ENCODE measurements at places on chromosomes 3 and 15. TPM values are rescaled to one million over a fixed set of nuclear protein-coding genes. Genes with fewer than 3 reads are reported as not detected.

DNA sequence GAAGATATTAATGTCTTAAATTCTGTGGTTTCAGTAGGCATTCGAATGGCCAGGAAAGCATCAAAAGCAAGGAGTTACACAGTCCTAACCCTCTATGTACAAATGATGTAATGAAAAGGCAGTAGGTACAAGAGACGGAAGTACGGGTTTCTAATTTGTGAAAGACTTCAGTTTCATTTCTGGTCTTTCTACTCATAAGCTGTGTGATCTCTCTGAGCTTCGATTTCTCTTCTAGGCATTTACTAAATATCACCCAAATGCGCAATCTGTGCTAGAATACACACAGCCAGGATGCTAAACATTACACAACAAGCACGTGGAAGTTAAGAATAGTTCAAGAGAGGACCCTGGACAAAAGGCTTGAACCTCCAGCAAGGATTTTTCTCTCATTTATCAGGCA lies 17.9 kb upstream of the STIMATE start:
- no peak for DNase-seq

DNA sequence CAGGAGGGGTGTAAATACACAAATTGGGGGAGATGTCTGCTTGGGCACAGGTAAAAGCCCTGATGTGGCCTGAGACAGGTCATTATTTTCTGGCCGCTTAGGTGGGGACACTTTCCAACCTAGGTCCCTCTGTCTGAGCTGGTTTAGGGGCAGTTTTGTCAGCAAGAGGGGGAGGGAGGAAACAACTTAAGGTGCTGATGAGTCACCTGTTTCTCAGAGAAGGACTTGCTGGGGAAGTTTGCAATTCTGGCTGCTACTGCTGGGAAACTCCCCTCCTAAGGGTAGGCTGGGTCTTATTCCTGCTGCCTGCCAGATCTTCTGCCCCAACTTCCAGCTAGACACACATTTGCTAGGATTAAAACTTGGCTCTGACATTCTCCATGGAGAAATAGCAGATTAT lies 4.8 kb upstream of the RHOV start:
- peak; percentile 64 for DNase-seq

- peak; percentile 78 for DNase-seq
Measured at GRCh38 chr3:192802957-192803899, 75.9 kb upstream of the FGF12 start.

- DNase-seq: peak; percentile 86
Measured at GRCh38 chr3:156614642-156615511, 59.5 kb upstream of the TIPARP start.

DNA sequence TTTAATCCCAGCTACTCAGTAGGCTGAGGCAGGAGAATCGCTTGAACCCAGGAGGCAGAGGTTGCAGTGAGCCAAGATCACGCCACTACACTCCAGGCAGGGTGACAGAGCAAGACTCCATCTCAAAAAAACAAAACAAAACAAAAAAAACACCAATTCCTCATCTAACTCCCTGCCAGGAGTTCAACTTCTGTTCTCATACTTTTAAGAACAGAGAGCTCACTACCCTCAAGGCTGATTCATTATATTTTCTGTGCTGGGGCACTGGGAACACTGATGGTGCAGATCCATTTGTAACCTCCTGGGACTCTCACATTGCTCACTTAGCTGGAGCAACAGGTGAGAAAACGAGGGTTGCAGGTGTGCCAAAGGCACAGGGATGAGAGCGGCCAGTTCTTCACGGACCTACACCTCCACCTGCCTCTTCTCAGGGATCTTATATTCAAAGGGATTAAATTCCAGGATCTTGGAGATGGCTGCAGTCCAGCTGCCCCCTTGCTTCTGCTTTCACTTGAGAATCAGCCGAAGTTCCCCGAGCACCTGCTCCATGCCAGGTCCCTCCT lies 12.3 kb upstream of the CSK start:
- DNase-seq: no peak

DNA sequence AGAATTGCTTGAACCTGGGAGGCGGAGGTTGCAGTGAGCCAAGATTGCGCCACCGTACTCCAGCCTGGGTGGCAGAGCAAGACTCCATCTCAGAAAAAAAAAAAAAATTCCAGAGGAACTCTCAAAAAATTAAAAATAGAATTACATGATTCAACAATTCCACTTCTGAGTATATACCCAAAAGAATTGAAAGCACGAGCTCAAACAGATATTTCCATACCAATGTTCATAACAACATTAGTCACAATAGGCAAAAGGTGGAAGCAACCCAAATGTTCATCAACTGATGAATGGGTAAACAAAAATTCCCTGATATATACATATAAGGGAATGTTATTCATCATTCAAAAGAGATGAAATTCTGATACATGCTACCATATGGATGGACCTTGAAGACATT lies 16.9 kb upstream of the MORF4L1 start:
- DNase-seq: peak; percentile 66

GRCh38 chr15:78207641-78208340 lies 26.6 kb downstream of the ACSBG1 start:
- no peak for DNase-seq

DNA sequence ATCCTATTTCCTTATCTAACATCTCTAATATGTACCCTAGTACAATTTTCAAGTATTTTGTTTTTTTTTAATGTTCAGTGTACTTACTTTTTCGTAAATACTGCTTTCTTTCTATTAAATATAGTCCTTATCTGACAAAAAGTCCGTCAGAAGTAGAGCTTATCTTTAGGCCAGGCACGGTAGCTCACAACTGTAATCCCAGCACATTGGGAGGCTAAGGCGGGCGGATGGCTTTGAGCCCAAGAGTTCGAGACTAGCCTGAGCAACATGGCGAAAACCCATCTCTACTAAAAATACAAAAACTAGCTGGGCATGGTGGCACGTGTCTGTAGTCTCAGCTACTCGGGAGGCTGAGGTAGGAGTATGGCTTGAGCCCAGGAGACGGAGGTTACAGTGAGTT lies 41.1 kb downstream of the USP3 start:
- DNase-seq: no peak

DNA sequence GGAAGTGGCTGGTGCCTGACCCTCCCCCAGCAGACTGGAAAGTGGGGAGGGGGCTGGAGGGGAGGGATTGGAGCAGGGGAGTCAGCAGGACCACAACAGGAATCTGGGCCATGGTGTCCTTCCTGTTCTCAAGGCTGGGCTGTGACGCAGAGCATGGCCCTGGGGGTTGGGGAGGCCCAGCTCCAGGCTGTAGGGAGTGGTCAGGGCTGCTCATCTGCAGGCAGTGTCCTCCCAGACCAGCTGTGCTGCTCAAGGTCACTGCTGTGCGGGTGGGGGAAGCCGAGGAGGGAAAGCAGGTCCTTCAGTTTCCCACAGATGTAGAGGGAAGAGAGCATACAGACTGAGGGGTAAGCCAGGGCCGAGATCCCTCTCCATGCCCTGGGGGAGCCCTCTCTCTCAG lies 40.7 kb downstream of the CYP11A1 start:
- no peak for DNase-seq

DNA sequence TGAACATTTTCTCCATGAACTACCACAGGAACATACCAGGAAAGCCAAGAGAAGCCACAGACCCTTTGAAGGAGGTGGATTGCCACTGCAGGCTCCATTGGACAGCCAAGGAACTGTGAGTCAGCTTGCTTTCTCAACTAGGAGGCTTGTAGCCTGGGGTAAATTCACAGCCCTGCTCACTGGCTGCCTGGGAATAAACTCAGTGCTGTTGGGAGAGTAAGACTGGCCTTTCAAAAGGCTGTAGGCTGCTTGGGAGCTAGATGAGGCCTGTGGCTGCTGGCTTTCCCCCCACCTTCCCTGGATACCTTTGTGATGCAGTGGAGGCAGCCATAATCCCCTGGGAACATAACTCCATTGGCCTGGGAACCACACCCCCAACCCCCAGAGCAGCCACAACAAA lies 223.5 kb upstream of the RBMS3 start:
- peak; percentile 84 for DNase-seq

DNA sequence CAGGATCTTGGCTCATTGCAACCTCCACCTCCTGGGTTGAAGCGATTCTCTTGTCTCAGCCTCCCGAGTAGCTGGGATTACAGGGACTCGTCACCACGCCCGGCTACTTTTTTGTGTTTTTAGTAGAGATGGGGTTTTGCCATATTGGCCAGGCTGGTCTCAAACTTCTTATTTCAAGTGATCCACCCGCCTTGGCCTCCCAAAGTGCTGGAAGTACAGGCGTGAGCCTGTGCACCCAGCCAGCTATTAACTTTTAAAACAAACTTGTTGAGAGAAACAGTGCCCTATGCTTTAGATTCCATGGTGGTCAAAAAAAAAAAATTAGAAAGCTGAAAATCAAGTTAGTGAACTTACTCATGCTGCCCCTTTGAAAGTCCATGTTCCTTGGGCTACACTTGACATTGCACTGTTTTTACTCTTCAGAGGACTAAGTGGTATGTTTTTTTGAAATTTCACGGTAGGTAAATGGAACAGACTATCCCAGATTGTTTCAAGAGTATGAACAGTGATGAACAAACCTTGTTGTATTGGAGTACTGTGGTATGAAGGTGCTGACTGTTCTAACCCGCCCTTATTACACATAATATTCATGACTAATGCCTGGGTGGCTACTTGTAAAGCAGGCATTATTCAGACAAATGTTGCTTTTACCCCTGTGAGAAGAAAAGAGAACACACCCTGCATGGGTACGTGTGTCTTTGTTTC lies 206.9 kb downstream of the KLHL25 start:
- peak; percentile 89 for DNase-seq

GRCh38 chr3:142120707-142121106 lies 28.6 kb downstream of the TFDP2 start:
- no peak for DNase-seq

- no peak for DNase-seq
Measured at GRCh38 chr15:48811325-48811958, 573 bp upstream of the CEP152 start.

The IL12A gene
- 72.5 TPM for total RNA-seq

The NR2E3 gene
- total RNA-seq: 0.77 TPM

The PLA2G4E gene
- not detected for total RNA-seq

The PRSS50 gene
- not detected for total RNA-seq

The SH2D7 gene
- total RNA-seq: not detected

The ALPK3 gene
- total RNA-seq: 0.50 TPM

The CELF6 gene
- total RNA-seq: 0.17 TPM

The SOX2 gene
- total RNA-seq: not detected

The ARHGEF26 gene
- 1.3 TPM for total RNA-seq

The GABRB3 gene
- total RNA-seq: 1.5 TPM

The EFCAB12 gene
- under 0.01 TPM for total RNA-seq

The ARNT2 gene
- total RNA-seq: 9.8 TPM

The KLHL6 gene
- not detected for total RNA-seq

The NECTIN3 gene
- 45.2 TPM for total RNA-seq
